ENCODE measurements at places on chromosomes 6 and 20.
A peak's percentile ranks its signal among the peaks of the same experiment; 100 is the strongest.

DNA sequence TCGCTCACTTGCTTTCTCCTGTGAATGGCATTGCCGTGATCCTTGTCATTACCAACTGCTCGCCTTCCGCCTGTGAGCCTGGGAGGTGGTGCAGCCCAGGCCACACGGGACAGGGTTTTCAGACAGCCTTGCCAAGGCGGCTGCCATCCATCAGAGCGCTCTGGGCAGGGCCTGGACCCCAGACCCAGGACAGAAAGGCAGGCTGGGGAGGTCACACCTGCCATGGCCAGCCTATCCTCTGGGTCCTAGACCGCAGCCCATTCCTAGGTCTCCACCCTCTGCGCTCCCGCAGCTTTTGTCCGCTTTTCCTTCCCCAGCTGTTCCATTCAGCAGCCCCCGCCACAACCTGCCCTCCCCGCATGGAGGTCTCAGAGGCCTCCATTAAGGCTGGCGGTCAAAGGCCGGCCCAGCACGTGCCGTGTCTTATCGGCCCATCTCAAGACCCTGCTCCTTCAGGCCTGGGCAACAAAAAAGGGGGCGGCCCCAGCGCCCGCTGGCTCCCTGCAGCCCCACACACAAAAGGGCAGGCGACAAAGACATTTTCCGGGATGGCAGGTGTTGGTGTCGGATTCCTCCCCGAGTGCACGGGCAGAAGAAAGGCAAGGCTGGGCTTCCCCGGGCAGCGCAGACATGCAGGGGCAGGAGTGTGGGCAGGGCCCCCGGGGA lies 28.1 kb downstream of the INSM1 start:
- no peak for DNase-seq

- DNase-seq: no peak
These were observed 10.6 kb upstream of the SUPT3H start for GRCh38 chr6:45388328-45388727.

GRCh38 chr20:58129721-58130151 lies 98.7 kb downstream of the ANKRD60 start:
- no peak for DNase-seq

- DNase-seq: no peak
These were observed 33.0 kb upstream of the CDH4 start for GRCh38 chr20:61219021-61219431.

DNA sequence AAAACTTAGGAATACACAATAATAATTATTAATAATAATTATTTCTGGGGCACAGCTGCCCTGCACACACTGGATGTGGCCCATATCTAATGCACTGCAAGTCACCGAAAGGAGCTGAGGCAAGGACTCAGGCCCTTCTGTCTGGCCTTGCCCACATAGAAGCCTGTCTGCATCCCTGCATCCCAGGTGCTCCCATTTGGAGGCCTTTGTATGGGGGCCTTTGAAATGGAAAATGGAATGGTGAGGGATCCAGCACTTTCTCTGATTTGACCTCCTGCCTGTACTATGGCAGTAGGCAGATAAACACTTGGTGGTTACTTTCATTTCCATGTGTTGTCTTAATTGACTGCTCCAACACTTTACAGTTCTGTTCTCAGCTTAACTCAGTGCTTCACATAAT lies 75.7 kb upstream of the PTCHD4 start:
- no peak for DNase-seq

GRCh38 chr6:46175446-46175845 lies 4.7 kb upstream of the ENPP5 start:
- DNase-seq: no peak

DNA sequence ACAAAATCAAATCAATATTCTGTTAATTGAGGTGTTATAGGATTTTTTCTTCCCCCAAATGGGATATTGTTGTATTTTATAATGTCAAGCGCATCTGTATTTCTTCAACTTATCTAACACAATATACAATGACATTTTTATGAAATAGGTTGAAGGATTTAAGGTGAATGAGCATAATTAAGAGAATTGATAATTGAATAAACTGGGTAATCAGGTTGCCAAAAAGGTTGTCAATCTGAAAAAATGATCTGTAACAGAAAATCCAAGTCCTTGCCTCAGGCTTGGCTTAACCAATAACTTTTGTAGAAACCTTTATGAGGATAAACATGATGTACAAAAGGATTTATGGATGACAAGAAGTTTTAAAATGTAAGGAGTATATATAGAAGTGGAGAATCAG lies 1101.7 kb upstream of the EYS start:
- DNase-seq: no peak

DNA sequence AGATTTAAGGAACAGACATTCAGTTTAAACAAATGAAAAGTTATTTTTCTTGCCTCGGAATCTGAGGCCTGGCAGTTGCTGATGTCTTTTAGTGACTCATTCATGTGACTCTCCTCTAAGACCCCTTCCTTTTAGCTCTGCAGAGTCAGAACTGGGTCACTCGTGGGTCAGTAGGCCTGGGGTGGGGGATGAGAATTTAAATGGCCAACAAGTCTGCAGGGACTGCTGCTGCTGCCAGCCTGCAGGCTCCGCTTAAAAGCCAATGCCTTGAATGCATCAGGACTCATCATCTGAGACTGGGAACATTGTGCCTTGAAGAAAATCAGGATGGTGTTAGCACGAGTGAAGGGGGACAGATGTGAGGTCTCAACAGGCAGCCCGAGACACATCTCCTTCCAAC lies 404.3 kb downstream of the CDH26 start:
- no peak for DNase-seq

DNA sequence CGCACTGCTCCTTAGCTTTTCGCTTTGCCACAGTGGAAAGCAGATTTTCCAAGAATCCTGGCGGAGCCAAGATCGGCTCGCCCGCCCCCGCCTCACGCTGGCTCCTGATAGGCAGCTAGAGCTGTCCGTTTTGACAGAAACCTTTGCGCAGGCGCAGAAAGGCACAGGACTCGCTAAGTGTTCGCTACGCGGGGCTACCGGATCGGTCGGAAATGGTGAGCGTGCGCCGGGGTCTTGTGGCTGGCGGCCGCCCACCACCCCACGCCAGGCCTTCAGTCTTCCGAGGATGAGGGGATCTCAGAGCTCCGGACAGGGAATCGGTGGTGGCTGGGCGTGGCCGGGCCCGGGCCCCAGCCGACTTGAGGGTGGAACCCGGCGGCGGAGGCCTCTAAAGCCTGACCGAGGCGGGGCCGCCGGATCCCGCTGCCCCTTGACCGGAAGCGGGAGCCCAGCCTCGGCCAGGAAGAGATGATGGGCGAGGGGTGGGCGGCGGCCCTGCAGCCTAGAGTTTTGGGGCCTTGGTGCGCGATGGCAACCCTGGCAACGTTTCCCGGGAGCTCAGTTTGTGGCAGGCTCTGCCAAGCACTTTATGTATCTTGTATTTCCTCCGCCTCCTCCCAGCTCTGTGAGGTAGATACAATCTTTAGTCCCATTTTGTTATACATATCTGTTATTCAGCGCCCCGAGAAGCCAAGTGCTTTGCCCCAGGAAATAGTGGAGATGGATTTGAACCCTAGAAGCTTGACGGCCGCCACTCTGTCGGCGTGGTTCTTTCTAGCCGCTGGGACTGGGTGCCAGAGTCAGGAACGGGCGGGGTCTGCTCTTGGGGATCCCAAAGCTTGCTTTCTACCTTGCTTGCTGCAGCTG lies at the start of gene DYNLRB1:
TSS of gene DYNLRB1 (plus strand) at position 176 of the 867 bp plus-strand sequence. CDS start at position 213, 37 bp downstream.
- DNase-seq: peak; percentile 97

- DNase-seq: no peak
These were observed 44.9 kb upstream of the PKHD1 start for GRCh38 chr6:52132292-52132691.

GRCh38 chr6:168496997-168497331 lies 56.0 kb downstream of the SMOC2 start:
- no peak for DNase-seq

GRCh38 chr20:14259689-14260088 lies 77.7 kb downstream of the FLRT3 start:
- no peak for DNase-seq

DNA sequence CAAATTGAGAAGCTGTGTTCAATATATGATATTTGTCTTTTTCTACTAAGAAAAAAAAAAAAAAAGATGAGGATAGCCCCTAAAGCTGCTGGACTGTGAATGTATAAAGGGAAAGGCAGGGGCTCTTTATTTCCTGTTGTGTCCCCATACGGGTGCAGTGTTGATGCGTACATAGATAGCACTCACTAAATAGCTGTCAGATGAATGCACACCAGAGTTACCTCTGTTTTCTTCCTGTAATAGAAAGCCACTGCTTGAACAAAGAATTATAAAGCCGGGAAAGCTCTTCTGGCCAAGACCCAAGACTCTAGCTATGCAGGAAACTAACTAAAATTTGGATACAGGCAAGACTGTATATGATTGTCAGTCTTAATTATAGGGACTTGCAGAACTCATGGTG lies 260.0 kb downstream of the FARS2 start:
- no peak for DNase-seq

DNA sequence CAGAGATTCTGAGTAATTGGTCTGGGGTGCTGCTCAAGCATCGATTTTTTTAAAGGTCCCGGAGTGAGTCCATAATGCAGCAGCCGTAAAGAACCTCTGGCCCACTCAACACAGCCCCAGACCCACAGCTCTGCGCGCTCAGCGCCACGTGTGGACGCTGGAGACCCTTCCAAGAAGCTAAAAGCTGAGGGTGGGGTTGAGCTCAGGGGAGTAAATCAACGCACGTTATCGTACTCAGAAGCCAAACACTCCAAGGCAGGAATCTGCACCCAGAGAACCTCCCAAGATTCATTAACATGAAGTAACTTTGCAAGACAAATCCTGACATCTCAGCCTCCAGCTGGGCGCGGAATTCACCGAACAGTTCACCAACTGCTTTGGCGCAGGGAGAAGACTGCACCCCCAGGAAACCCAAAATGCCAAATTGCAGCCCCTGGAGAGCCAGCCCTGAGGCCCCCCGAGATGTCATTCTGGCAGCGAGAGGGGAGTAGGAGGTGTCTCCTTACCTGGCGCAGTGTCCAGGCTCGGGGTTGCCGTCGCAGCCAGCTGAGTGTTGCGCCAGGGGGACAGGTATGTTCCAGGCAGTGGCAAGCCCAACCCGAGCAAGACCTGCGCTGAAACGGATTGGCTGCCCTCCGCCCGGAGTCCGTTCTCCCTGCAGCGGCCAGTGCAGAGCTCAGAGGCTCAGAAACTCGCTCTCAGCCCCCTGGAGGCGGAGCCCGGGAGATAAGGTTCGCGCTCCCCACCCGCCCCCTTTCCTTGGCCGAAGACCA lies at the start of gene COL21A1:
TSS of gene COL21A1 (minus strand) at position 700 of the 773 bp plus-strand sequence. CDS start 64,962 bp downstream, outside the sequence.
- no peak for DNase-seq

DNA sequence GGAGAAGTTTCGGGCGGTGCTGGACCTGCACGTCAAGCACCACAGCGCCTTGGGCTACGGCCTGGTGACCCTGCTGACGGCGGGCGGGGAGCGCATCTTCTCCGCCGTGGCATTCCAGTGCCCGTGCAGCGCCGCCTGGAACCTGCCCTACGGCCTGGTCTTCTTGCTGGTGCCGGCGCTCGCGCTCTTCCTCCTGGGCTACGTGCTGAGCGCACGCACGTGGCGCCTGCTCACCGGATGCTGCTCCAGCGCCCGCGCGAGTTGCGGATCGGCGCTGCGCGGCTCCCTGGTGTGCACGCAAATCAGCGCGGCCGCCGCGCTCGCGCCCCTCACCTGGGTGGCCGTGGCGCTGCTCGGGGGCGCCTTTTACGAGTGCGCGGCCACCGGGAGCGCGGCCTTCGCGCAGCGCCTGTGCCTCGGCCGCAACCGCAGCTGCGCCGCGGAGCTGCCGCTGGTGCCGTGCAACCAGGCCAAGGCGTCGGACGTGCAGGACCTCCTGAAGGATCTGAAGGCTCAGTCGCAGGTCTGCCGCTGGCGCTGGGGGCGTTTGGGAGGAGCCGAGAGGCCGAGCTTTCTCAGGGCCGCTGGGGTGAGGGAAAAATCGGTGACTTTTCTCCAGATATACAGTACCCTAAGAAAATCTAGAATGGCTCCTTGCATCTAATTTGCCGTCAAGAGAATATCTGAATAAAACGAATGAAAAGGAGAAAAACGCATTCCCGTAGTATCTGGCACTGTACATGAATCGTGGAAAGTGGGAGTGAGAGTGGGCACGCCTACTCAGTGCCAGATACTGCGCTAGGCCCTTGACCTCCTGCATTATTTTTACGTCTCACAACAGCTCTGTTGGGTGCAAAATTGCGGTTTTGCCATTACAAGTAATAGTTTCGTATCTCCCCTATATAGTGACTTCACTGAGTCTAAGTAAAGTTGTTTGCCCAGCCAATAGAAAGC lies 1.0 kb downstream of the CALHM6 start:
- DNase-seq: no peak

- no peak for DNase-seq
These were observed 160.4 kb downstream of the ZFP64 start for GRCh38 chr20:52031206-52031562.

- no peak for DNase-seq
These were observed 15.1 kb downstream of the RNF217 start for GRCh38 chr6:124977067-124977908.

- no peak for DNase-seq
These were observed 29.1 kb downstream of the TXLNB start for GRCh38 chr6:139262519-139263300.

DNA sequence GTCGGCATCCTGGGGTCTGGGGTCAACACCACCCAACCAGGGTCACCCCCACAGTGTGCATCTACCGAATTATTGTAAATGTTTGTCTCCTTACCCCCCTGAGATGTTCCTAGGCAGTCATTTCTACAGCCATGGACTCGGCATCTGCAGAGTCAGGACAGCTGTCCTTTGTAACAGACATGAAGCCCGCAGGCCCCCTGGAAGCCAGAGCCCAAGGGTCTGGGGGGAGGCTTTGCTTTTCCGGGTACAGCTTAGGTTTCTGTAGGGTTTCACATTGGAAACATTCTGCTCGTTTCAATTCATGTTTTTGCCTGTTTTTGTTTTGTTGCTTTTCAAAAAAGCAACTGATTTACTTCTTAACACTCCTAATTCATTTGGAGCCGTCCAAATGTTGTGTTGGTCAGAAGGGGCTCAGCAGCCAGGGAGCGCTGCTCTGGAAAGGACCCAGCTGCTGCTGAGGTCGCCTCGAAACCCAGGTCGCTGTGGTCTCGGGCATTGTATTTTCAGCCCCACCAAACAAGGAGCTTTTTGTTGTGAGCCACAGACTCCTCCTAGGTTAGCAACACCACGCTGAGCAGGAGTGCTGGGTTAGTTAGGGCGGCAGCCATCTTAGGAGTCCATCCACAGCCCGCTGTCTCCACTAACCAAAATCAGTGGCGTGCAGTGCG lies 160.4 kb downstream of the TMEM242 start:
- DNase-seq: no peak

DNA sequence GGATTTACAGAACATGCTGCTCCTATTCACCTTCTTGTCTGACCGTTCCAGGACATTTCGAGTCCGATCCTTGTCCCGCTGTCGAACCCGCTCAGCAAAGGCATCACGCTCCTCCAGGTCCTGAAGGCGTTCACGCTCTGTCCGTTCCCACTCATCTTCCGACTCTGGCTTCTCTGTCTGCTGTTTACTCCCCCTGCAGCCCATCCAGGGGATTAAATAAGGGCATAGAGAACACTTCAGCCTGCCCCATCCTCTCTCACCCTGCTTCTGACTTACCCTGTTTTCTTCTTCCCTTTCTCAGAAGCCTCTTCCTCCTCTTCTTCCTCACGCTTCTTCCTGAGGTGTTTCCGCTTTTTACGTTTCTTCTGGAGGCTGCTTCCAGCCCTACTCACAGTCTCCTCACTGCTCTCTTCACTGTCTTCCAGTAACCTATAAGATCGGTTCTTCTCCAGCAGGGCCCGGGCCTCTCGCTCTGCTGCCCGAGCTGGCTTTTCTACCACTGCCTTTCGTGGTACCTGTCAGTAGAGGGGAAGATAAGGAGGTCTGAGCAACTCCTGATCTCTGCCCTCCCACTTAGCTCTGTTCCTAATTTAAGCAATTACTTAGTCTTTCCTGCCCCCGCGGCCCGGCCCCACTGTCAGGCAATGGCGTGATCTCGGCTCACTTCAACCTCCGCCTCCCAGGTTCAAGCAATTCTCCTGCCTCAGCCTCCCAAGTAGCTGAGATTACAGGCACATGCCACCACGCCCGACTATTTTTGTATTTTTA lies 1.9 kb downstream of the DHX16 start:
- no peak for DNase-seq
